Left ventricle myocardium inferior (tissue), 1 donor: ENCODE measurements at places on chromosomes 7 and 10. TPM values are rescaled to one million over a fixed set of nuclear protein-coding genes. Genes with fewer than 3 reads are reported as not detected.

GRCh38 chr7:66246554-66247171 is 41.5 kb downstream of the TPST1 start:
- H3K27ac ChIP-seq: no peak overlapping the region
- DNase-seq: no peak
- no peaks in the 10 kb centered on the region for H3K27me3 ChIP-seq
- H3K4me1 ChIP-seq: no peaks in the 10 kb centered on the region
- no peaks in the 10 kb centered on the region for H3K36me3 ChIP-seq

DNA sequence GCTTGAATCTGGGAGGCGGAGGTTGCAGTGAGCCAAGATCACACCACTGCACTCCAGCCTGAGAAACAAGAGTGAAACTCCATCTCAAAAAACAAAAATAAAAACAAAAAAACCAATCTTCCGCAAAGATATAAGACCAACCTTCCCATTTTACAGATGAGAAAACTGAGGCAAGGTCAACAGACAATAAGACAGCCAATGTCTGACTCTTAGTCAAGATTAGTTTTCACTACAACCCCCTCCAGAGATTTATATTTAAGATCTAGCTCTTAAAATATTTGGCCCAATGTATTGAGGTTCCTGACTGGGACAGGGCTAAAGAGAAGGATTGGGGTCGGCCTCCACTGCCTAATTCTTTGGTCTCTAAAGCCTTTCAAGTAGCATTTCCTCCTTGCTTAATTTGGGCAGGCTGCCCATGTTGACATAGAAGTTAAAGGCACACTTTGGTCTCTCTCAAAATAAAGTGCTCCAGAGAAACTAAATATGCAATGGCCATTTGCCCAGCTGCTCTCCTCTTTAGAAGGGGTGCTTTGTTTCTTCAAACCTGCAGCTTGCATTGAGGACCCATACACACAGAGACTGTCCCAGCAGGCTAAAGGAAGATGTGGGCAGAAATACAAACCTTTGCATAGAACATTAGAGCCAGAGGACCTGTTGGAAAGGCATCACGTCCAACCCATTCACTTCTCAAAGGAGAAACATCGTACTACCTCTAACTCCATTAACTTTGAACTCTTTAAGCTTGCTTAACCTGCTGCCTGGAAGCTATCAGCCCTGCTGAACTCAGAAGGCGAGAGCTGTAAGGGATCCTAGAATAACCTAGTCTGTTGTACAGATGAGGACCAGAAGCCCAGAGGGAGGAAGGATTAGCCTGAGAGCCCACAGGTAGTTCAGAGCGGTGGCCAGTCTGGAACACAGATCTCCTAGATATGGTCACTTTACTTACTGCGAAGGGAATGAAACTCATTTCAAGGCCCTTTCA is 3.9 kb downstream of the TECTB start:
- no peak overlapping the region for H3K4me3 ChIP-seq
- DNase-seq: no peak
- H3K27ac ChIP-seq: peak overlapping the region; percentile 72
- peaks cover 18% of the 10 kb centered on the region for H3K4me1 ChIP-seq
- no peaks in the 10 kb centered on the region for H3K27me3 ChIP-seq

- no peaks in the 10 kb centered on the region for H3K36me3 ChIP-seq
- no peak for DNase-seq
- no peaks in the 10 kb centered on the region for H3K27me3 ChIP-seq
- H3K4me1 ChIP-seq: no peaks in the 10 kb centered on the region
Measured at GRCh38 chr7:70242826-70243225, 644.6 kb downstream of the AUTS2 start.

DNA sequence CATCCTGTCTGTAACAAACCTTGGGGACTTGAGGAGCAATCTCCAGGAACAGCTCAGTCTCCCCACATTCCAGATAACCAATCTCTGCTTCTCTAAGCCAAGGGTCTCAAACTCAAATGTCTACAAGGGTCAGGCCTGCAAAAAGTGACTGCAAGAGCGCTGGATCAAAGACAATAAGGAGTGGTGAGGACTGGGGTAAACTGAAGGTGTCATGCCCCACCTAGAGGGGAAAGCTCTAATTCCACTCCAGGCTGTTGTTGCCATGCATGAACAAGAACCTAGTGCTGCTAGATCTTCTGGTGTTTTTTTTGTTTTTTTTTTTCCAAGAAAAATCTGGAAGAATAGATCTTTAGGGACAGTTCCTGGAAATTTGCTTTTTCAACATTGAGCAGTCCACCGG is 117.9 kb upstream of the MACROH2A2 start:
- H3K27me3 ChIP-seq: peaks cover 6% of the 10 kb centered on the region
- DNase-seq: no peak
- no peak overlapping the region for H3K27ac ChIP-seq
- H3K4me1 ChIP-seq: no peaks in the 10 kb centered on the region
- no peak overlapping the region for H3K4me3 ChIP-seq
- H3K36me3 ChIP-seq: no peaks in the 10 kb centered on the region

Gene JAKMIP3
- 1.7 TPM for total RNA-seq

Gene AGR2
- total RNA-seq: not detected

DNA sequence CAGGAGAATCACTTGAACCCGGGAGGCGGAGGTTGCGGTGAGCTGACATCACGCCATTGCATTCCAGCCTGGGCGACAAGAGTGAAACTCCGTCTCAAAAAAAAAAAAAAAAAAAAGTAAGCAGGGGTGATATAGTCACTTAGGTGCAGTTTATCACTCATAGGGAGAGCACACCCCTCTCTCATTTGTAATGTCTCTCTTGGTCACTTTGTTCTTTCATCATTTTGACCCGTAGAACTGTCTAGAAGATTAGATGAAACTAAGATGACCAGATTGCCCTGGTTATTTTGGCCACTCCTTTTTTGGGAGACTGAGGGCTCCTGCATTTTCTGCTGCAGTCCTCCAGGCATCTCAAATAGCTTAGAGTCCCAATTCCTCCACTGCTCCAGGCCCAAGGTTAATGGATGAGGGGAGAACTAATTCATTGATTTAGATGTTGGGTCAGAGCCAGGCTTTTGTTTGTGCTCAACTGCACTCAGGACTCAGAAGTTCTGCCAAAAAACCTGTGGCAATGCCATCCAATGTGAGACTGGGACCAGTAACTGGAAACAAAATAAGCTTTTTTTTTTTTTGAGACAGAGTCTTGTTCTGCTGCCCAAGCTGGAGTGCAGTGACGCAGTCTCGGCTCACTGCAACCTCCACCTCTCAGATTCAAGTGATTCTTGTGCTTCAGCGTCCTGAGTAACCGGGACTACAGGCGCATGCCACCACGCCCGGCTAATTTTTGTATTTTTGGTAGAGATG is 50.0 kb upstream of the CAMK1D start:
- no peaks in the 10 kb centered on the region for H3K4me1 ChIP-seq
- H3K4me3 ChIP-seq: no peak overlapping the region
- peaks cover 6% of the 10 kb centered on the region for H3K27me3 ChIP-seq
- no peaks in the 10 kb centered on the region for H3K36me3 ChIP-seq

DNA sequence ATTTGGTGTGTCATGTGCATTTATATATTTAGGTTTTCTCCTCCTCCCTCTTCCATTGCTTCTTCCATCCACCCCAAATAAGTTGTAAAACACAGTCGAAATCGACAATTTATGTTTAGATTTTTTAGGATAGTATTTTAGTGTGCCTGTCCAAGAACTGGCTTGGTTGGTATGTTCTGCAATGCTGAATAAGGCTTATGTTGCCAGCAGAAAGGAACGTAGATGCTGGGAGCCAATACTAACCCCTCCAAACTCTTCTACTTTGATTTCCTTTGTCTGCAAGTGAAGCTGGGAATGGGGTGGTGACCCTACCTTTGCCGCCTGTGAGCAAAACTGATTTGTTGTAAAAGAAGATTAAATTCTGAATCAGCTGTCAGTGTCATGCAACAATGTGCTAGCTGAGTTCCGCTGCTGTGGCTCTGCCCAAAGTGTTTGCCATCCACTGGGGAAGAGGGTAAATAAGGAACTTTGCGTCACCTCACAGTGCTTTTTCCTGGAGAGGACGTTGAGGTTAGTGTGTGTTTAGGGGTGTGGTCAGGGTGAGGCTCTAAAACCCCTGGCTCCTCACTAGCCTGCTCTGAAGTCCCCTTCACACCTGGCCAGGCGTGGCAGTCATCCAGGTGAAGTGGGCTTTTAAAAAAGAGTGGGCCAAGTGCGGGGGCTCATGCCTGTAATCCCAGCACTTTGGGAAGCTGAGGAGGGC is 44.4 kb downstream of the TACC2 start:
- peak overlapping the region; percentile 29 for H3K4me3 ChIP-seq
- no peak for DNase-seq
- peaks cover 68% of the 10 kb centered on the region for H3K4me1 ChIP-seq
- peak overlapping the region; percentile 78 for H3K27ac ChIP-seq
- H3K27me3 ChIP-seq: peaks cover 13% of the 10 kb centered on the region

Gene ZNF503
- 5.9 TPM for total RNA-seq

Gene RAB19
- not detected for total RNA-seq

GRCh38 chr7:30757342-30757692 is 5.4 kb downstream of the INMT start:
- H3K27me3 ChIP-seq: no peaks in the 10 kb centered on the region
- no peak for DNase-seq
- no peak overlapping the region for H3K4me3 ChIP-seq
- peak overlapping the region; percentile 61 for H3K27ac ChIP-seq
- peaks cover 87% of the 10 kb centered on the region for H3K4me1 ChIP-seq

- H3K27me3 ChIP-seq: peaks cover 7% of the 10 kb centered on the region
- peak; percentile 65 for DNase-seq
- no peaks in the 10 kb centered on the region for H3K36me3 ChIP-seq
- H3K27ac ChIP-seq: peak within 1 kb of the TSS; percentile 91
- H3K4me1 ChIP-seq: peaks cover 40% of the 10 kb centered on the region
Measured at GRCh38 chr7:116671681-116672595, at the start of gene MET. TSS of gene MET (plus strand) at chr7:116672196. CDS start at chr7:116699085, 26,889 bp downstream.

- H3K27me3 ChIP-seq: no peaks in the 10 kb centered on the region
- DNase-seq: peak; percentile 42
- no peaks in the 10 kb centered on the region for H3K36me3 ChIP-seq
- peak overlapping the region; percentile 83 for H3K27ac ChIP-seq
Measured at GRCh38 chr10:28897617-28898464, 220.5 kb downstream of the BAMBI start.

GRCh38 chr7:121901026-121901425 is 28.1 kb downstream of the PTPRZ1 start:
- H3K4me1 ChIP-seq: no peaks in the 10 kb centered on the region
- H3K4me3 ChIP-seq: no peak overlapping the region
- H3K36me3 ChIP-seq: no peaks in the 10 kb centered on the region
- no peak overlapping the region for H3K27ac ChIP-seq
- peaks cover 3% of the 10 kb centered on the region for H3K27me3 ChIP-seq

Gene CCL26
- total RNA-seq: 0.49 TPM

Gene YAE1
- total RNA-seq: 18.6 TPM

- H3K4me3 ChIP-seq: no peak overlapping the region
- H3K36me3 ChIP-seq: no peaks in the 10 kb centered on the region
- peaks cover 90% of the 10 kb centered on the region for H3K4me1 ChIP-seq
Measured at GRCh38 chr7:6221340-6222319, 50.8 kb downstream of the CYTH3 start.

- H3K4me1 ChIP-seq: peaks cover 56% of the 10 kb centered on the region
- peak overlapping the region; percentile 73 for H3K27ac ChIP-seq
Measured at GRCh38 chr7:101927802-101928201, 110.4 kb downstream of the CUX1 start.

DNA sequence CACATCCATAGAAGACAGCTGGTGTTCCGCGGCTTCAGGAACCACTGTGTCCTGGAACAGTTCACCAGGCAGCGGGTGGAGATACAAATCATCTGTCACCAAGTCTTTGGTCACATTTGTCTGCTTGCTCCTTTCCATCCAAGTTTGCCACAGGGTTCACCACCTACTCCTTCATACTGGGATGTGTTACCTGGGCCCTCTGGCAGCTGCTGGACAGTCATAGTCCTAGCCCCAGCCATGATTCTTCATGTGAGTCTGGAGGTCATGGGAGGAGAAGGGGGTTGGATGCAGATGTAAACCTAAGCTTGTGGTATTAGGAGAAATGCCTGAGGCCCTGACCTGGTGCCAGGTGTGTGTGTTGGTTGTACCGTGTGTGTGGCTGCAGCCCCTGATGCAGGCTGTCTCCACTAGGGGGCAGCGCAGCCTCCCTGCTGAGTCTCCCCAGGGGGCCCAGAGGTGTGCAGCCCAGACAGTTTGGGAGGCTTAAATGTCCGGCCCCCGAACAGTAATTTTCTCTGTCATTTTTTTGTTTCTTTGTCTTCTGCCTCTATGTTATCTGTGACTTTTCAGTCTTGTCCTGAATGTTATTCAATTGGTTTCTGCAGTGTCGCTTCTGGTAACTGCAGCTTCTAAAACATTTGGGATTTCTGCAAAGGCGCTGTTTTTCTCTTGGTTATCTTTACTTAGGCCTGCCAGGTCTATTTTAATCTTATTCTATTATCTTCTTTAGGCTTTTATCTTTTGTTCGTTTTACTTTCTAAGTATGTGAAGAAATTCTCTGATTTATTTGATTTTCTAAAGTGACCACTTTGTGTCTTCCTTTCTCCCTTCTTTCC is 14.8 kb downstream of the NPS start:
- no peak overlapping the region for H3K27ac ChIP-seq
- DNase-seq: no peak
- H3K4me3 ChIP-seq: no peak overlapping the region
- H3K4me1 ChIP-seq: peaks cover 7% of the 10 kb centered on the region
- H3K36me3 ChIP-seq: no peaks in the 10 kb centered on the region
- H3K27me3 ChIP-seq: peaks cover 24% of the 10 kb centered on the region

Gene MDH2
- 507 TPM for total RNA-seq

Gene AS3MT
- 17.2 TPM for total RNA-seq

- no peak overlapping the region for H3K27ac ChIP-seq
- H3K4me1 ChIP-seq: no peaks in the 10 kb centered on the region
- H3K4me3 ChIP-seq: no peak overlapping the region
- H3K36me3 ChIP-seq: no peaks in the 10 kb centered on the region
- DNase-seq: no peak
- peaks cover 46% of the 10 kb centered on the region for H3K27me3 ChIP-seq
Measured at GRCh38 chr10:111233439-111233838, 156.6 kb downstream of the ADRA2A start.

DNA sequence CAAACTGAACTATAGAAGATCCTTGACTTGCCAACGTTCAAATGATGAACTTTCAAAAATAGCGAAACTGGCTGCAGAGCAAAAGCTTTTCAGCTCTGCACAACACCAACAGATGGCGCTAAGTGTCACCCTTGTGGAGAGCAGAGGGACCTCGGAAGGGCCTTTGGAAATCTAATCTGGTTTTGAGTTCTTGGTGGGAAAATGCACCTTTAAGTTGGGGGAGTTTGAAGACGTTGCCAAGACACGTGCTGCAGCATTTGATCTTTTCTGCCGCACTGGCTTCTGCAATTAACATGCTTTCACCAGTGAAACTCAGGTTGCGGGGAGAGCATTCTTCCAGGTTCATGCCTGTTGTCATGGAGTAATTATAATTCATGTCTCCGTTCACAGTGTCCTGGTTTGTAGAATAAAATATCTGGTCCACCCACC is 26.3 kb upstream of the WDR11 start:
- H3K27me3 ChIP-seq: peaks cover 19% of the 10 kb centered on the region
- no peaks in the 10 kb centered on the region for H3K36me3 ChIP-seq
- no peak overlapping the region for H3K27ac ChIP-seq
- no peaks in the 10 kb centered on the region for H3K4me1 ChIP-seq
- no peak for DNase-seq
- no peak overlapping the region for H3K4me3 ChIP-seq

DNA sequence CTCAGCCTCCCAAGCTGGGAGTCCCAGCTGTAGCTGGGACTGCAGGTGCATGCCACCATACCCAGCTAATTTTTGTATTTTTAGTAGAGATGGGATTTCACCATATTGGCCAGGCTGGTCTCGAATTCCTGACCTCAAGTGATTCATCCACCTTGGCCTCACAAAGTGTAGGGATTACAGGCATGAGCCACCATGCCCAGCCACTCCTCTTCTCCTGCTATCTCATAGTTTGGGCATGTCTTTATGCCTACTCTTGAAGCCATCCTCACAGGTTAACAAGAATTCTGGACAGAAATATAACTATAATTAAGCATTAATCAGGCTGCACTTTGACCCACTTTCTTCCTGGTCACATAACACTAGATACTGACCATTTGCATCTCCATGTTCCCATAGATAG is 28.6 kb upstream of the C10orf67 start:
- no peaks in the 10 kb centered on the region for H3K36me3 ChIP-seq
- H3K4me1 ChIP-seq: peaks cover 24% of the 10 kb centered on the region
- no peak overlapping the region for H3K27ac ChIP-seq
- DNase-seq: no peak
